ENCODE measurements at places on chromosomes 1 and 21.
A peak's percentile ranks its signal among the peaks of the same experiment; 100 is the strongest.

- DNase-seq, result no peak
Measured at GRCh38 chr1:247741756-247742155, 3.3 kb downstream of the OR14K1 start.

DNA sequence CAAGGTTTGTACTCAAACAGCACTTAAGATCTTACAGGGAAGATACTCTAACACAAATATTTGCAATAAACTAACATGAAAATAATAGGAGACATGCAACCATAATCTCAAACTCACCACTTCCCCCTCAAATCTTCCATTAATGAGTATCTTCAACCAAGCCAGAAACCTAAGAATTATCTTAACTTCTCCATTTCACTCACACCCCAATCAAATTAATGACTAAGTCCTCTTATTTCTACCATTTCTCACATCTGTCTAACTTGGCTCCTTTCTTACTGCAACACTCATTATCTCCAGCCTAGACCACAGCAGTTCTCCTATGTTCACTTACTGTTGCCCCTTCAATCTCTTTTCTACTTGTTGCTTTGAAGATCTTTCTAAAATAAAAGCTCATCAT, 10.4 kb downstream of the RBBP5 start:
- no peak for DNase-seq

DNA sequence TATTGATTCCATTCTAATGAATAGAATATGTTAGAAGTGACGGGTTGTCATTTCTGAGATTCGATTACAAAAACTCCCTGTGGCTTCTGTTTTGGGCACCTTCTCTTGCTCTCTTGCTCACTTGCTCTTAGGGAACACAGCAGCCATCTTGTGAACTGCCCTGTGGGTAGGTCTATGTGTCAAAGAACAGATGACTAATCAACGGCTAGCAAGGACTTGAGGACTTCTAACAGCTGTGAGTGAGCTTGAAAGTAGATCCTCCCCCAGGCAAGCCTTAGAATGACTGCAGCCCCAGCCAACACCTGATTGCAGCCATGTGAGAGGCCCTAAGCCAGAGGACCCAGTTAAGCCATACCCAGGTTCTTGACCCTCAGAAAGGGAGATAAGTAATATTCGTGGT, 49.3 kb downstream of the AZIN2 start:
- DNase-seq, result no peak

DNA sequence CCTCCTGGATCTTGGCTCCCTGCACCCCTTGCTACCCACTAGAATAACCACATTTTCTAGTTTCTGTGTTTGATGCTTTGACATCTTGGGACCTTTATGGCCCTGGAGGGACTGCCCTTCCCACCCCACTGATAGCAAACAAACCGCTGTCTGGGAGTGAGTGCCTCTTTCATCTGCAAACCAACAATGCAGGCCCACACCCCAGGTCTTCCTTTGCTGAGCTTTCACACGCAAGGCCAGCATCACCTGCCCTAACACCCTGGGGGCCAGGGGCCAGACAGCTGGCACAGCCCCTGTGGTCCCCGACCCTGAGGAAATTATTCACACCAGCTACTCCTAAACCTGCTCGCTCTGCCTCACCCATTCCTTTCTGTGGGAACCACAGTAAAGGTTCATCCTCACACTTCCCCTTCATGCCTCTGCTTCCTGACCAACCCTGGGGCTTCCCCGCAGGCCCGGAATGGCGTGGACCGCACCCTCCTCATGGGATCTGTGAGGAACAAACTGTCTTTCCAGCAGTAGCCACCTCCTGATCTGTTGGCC, 15.4 kb downstream of the SLC2A7 start:
- DNase-seq, result no peak

DNA sequence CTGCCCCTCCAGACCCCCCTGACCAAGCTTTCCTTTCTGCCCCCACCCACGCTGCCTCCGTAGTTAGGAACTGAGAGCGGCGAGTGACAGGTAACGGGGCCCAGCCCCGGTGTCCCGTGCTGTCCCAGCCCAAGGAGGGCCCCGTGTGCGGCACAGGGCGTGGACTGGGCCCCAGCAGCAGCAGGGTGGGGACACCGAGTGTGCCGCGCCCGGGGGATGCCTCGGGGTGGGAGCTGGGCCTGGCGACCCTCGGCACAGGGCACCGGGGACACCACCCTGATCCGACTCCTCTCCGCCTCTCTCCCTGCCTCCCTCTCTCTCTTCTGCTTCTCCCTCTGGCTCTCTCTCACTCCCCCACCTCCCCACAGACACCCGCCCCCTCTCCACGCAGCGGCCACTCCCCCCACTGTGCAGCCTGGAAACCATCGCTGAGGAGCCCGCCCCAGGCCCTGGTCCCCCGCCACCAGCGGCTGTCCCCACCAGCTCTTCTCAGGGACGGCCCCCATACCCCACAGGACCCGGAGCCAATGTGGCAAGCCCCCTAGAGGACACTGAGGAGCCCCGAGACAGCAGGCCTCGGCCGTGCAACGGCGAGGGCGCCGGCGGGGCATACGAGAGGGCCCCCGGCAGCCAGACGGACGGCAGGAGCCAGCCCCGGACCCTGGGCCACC, 22.7 kb downstream of the PANK4 start:
- DNase-seq, result no peak

DNA sequence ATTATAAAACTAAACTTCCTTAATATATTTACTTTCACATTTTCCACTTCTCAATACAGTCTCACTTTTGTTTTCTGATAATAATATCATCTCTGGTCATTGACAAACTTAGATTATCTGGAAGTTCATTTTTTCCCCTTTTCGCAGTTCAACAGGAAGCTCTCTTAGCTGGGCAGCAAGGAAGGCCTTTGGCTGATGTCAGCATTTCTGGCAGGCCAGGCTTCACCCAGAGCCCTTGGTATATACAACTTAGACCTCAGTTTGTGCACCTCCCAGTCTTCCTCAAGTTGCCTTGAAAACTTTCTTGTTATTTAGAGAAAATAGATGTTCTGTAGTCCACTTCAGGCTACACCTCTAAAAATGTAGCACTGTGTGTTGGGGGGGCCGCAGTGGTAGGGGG, 1103.6 kb downstream of the AMY1C start:
- no peak for DNase-seq

GRCh38 chr1:29676496-29676895, 440.2 kb downstream of the PTPRU start:
- DNase-seq, result no peak

DNA sequence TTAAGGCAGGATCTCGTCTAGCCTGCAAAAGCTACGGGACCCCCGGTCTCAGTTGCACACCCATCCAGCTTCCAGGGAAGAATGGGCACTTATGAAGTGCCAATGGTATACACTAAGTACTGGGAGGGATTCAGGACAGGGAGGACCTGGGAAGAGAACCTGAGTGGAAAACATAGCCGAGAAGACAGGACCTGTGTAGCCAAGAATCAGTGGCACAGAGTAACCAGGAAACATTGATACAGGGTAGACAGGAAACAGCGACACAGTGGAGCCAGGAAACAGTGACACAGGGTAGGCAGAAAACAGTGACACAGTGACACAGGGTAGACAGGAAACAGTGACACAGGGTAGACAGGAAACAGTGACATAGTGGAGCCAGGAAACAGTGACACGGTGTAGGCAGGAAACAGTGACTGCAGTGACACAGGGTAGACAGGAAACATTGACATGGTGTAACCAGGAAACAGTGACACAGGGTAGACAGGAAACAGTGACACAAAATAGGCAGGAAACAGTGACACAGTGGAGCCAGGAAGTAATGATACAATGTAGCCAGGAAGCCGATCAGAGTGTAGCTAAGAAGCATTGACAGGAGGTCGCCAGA, 138.0 kb upstream of the ARHGEF16 start:
- DNase-seq, result no peak

DNA sequence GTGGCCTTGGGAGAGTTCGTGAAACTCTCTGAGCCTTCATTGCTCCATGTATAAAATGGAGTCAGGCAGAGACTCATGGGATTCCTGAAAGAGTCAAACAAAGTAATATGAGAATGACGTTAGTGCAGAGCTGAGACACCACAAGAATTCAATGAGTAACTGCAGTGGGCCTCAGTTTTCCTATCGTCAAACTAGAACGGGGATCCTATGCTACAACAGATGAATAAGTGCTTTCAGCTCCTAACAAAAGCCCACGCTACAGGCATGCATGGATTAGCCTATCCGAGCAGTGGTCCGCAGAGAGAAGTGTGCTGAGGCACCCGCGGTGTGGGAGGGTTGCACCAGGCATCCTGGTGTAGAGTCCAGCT, 124.7 kb downstream of the SYF2 start:
- no peak for DNase-seq

GRCh38 chr1:12249748-12250147, 19.9 kb downstream of the VPS13D start:
- DNase-seq, result no peak

DNA sequence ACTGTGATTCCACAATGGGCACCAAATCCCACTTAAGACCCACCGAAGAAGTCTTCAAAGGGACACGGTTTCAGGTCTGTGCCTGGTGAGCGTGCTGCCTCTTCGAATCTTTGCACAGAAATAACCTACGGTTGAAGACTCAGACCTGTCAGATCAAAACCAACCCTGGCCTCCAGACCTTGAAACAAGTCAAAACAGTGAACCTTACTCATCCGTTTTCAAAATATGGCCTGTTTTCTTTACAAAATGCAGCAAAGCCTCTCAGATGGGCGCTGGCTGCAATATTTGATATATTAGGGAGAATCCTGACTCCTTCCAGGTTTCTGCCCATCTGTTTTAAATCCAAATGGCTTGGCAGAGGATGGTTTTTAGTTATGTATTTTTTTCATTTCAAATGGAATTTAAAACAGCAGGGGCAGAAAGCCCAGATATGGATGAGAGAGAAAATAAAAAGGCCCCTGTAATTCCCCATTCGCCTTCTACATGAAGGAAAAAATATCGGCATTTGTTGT, 14.0 kb downstream of the JUN start:
- DNase-seq, result no peak

DNA sequence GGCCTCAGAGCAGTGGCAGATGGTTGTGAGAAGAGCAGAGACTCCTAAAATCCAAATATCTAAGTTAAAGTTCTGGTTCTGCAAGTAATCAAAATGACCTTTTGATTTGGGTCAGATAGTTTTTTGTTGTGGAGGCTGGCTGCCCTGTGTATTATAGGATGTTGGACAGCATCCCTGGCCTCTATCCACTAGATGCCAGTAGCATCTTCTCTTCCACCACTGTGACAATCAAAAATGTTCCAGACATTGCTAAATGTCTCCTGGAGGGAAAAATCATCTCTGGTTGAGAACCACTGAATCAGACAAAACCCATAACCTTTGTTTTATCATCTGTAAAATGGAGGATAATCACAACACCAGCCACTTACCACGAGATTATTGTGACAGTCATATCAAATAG, 5.9 kb upstream of the DPT start:
- no peak for DNase-seq

- no peak for DNase-seq
Measured at GRCh38 chr1:14138135-14138506, 438.1 kb downstream of the PRDM2 start.

GRCh38 chr1:177116941-177117340, 47.6 kb downstream of the ASTN1 start:
- DNase-seq, result no peak

DNA sequence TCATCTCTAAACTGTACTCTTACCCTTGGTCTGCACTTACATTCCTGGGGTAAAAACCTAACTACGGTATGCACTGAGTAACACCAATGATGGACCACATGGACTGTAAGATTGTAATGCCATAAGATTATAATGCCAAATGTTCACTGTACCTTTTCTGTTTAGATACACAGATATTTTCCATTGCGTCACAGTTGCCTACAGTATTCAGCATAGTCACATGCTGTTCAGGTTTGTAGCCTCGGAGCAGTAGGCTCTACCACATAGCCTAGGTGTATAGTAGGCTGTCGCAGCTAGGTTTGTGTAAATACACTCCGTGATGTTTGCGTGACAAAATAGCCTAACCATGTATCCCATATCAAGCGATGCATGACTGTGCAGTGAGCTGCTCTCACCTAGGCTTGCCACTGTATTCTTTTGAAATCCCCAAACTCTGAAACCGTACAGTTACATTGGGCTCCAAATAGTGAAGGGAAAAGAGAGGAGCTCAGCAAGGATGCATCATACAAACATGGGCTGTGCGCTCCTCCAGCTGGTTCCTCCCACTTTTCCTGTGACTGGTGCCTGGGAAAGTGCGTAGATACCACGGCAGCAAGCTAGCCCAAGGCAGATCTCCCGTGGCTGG, 35.2 kb downstream of the CFAP57 start:
- DNase-seq, result peak; percentile 23

- DNase-seq, result no peak
Measured at GRCh38 chr1:143717434-143717833, 254.4 kb downstream of the FAM72C start.

GRCh38 chr1:225021037-225021436, 91.6 kb downstream of the DNAH14 start:
- DNase-seq, result no peak

GRCh38 chr1:59978026-59978425, 51.5 kb upstream of the CYP2J2 start:
- DNase-seq, result no peak

- no peak for DNase-seq
Measured at GRCh38 chr1:82844447-82844846, 1043.7 kb downstream of the ADGRL2 start.

- DNase-seq, result peak; percentile 48
Measured at GRCh38 chr1:78005755-78006154, 1.0 kb downstream of the DNAJB4 start.

DNA sequence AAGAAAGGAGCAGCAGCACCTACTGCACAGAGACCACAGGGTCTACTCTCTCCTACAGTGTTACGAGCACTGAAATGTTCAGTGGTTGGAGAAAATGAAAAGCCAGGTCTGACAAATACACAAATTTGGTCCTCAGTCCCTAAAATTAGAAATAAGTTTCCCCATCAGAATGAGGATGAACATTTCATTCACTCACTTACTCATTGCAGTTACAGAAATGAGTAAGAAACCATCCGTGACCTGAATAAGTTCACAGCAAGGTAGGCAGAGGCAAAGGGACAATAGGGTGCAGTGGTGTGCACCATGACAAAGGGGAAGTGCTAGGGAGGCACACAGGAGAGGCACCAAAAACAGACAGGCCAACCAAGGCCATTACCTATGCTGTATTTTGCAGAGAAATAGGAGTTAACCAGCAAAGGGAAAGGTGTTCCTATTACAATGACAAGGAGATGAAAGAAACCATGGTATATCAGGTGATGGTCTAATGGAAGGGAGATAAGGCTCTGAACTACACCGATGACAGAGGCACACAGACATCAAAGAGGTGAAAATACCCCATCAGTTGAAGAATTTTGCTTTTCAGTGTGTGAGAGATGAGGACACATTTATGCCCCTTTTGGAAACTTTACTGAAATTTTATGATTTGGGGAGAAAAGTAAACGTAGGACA, 29.4 kb downstream of the VAV3 start:
- DNase-seq, result no peak

GRCh38 chr1:203085528-203086406, at the start of gene MYOG:
Gene MYOG (minus strand): TSS chr1:203086012. CDS start chr1:203085961, 51 bp downstream.
- no peak for DNase-seq

GRCh38 chr1:30976143-30976542, 67.6 kb upstream of the SDC3 start:
- no peak for DNase-seq

Data from HCT116 (cell line).